ENCODE measurements at places on chromosomes 16 and 17.

GRCh38 chr17:35294756-35295155 is 51.9 kb downstream of the SLFN5 start:
- DNase-seq, result no peak

DNA sequence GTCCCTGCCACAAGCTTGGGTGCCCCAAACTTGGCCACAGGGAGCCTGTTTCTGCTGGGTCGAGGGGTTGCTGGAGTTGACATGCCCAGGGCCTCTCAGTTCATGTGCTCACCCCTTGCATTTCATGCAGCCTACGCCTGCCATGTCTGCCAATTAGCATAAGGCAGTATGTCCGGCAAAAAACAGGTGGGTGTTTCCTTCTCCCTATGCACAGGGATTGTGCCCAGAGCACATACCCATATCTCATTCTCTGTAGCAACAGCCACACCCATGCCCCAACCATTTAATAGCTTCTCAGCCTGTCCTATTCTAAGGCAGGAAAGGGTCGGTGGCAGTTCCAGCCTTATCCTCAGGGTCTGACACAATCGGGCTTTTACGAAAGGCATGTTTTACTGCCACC is 340.4 kb upstream of the ASIC2 start:
- no peak for DNase-seq

- no peak for DNase-seq
Measured at GRCh38 chr17:55770196-55770870, 19.5 kb downstream of the PCTP start.

GRCh38 chr17:15122857-15123256 is 142.3 kb downstream of the PMP22 start:
- no peak for DNase-seq

DNA sequence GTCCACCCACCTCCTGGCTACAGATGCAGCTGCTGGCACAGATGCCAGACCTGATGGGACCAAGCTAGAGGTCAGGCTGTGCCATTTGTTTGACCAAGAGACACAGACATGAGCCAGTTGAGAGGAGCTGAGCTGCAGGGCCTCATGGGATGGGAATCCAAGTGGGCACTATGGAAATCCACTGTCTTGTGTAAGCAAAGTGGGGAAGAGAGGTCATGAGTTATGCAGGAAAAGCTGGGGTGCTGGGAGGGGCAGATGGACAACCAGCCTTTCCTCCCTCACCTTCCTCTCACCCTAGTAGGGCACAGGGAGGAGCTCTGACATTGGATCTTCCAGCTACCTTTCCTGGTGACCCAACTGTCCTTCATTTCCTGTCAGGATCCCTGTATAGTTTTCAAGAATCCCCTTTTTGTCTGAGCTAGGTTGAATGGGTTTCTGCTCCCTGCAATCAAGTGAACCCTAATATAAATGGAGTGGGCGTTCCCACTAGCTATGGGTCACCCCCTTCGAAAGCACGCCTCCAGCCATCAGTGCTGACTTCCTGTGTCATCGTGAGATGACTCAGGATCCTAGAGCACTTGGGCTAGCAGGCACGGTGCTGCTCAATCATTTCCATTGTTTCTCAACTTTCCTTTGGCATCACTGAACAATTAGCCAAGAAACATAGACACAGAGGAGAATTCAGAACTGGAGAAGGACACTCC is 13.6 kb downstream of the ATPAF2 start:
- no peak for DNase-seq

DNA sequence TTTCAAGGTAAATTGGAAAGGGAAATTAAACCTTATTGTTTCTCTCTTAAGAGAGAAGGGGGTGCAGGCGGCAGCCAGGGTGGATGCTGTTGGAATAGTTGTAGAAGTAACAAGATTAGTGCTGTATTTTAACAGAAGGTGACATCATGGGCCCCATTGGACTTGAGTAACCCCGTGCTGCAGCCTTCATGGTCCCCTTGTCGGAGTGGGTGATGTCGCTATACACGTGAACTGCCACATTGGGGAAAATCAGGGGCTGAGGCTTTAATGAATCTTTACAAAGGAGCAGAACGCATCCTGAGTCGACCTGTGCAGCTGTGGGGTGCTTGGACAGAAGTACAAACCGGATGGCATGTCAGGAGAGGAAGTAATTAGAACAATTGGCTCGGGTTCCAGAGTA is 3.2 kb downstream of the SNX11 start:
- no peak for DNase-seq

DNA sequence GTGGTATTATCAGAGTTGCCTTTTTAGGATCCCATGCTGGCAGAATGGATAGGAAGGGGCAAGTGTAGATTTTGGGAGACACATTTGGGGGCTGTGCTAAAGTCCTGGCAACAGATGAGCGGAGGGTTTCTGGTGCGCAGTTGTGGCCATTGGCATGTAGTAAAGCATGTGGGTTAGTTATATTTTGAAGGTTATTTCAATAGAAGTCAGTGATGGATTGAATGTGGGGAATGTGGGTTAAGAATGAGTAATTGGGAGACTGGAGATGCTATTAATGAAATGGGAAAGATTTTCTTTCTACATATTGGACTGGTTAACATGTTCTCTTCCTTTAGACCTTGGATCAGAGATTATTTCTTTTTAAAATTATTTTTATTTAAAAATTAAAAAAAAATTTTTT is 10.0 kb downstream of the DUS2 start:
- DNase-seq, result no peak

DNA sequence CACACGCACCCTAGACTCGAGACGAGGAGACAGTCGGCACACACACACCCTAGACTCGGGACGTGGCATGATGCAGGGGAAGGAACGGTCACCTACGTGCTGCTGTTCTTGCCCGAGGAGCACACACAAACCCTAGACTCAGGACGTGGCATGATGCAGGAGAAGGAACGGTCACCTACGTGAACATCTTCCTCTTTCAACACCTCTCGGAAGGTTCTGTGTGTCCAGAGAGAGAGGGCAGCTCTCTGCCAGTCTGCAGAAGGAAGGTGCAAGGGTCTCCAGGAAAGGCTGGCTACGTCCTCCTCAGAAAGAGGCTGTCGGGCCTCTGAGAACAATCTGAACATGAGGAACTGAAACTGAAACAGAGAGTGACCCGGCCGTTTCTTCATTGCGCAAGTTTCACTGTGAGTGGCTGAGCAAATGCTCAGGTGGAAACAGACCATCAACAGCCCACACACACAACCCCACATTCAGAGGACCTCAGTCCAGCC is 43.4 kb downstream of the ZNF276 start:
- no peak for DNase-seq

DNA sequence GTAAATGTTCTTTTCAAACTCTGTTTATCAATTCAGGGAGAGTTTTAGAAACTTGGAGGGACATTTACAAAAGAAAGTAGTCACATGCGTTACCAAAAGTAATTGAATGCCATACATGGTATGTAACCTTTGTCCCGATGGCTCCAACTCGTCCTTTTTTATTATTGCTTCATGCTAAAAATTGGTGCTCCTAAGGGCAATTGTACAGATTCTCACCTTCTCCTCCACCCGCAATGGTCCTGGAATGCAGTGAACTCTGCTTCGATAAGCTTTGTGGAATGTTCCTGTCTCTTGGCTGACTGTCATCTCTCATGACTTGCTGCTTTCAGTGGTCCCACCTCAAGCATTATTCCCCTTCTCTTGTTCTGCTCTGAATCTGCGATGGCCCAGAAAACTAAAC is 20.9 kb downstream of the GNAO1 start:
- DNase-seq, result no peak

GRCh38 chr17:57379895-57380434 is 123.6 kb downstream of the MSI2 start:
- no peak for DNase-seq

DNA sequence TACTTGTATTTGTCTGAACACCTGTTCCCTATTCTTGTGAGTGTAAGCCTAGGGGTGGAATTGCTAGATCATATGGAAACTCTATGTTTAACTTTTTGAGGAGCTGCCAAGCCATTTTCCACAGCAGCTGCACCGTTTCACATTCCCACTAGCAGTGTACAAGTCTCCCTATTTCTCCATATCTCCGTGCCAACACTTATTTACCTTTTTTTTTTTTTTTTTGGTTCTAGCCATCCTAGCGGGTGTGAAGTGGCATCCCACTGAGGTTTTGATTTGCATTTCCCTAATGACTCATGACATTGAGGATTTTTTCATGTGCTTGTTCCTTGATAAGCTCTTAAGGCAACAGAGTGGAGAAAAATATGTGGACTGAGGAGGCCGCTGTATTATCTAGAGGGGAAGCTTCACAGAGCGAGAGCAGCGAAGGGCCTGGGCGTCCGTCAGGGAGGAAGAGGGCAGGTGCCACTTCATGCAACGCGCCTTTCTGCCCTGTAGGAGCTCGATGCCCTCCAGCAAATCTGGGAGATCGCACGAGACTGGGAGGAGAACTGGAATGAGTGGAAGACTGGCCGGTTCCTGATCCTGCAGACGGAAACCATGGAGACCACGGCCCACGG is 50.0 kb downstream of the DNAH2 start:
- no peak for DNase-seq

GRCh38 chr16:76303637-76304314 is 26.6 kb downstream of the CNTNAP4 start:
- DNase-seq, result no peak

GRCh38 chr16:85752511-85753420 is 1.9 kb upstream of the C16orf74 start:
- no peak for DNase-seq

- peak; percentile 68 for DNase-seq
Measured at GRCh38 chr16:28291651-28292626, at the start of gene SBK1. TSS of gene SBK1 (plus strand) at chr16:28292525. CDS start at chr16:28317392, 24,867 bp downstream.

DNA sequence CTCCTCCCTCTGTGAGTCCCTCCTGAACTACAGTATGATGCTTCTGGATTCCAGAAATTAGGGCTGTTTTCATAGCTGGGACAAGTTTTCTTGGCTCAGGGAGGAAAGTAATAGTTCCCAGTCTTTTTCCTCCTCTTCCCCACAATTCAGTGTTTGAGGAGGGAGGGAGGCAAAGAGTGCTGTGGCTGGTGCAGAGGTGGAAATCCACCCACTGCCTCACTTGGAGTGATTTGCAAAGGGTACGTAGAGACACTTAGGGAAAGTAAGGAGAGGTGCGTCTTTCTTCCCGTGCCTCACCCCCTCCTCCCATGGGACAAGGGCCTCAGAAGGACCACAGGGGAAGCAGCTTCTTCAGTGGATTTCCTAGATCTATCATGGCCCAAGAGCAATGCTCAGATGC is 21.9 kb downstream of the SDK2 start:
- DNase-seq, result peak; percentile 12

All from caudate nucleus (tissue), 63 donors.